Anterior cingulate cortex (tissue), 58 donors: ENCODE measurements at places on chromosomes 4 and X.

DNA sequence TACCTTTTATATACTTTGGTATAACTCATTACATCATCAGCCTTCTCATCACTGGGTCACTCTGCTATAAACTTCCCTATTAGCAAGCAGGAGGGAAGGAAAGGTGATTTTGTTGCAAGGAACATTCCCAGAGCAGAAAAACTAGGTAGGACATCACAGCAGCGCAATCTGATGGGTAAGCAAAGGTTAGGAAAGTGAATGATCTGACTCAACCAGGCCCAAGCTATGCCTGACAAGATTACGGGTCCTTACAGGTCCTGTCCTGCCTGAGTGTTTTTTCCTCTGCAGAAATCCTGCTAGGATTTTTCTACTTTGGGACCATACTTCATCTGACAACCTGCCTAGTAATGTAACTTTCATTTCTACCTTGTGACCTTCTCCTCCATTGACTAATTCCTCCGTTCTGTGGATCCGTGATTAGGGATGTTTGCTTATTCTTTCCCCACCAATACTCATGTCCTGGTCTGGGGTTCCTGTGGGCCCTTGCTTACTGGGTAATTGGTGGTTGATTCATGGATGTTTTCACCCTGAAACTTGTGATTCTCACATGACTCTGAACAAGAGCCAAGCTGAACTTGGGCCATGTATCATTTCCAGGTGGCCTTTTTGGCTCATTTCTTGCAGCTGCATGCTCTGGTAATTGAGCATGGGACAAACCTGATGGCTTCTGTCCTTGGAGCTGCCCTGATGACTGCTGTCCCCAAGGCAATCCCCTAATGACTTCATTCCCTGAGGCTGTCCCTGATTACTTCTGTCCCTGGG, 111.9 kb upstream of the KIT start:
- no peak for DNase-seq

DNA sequence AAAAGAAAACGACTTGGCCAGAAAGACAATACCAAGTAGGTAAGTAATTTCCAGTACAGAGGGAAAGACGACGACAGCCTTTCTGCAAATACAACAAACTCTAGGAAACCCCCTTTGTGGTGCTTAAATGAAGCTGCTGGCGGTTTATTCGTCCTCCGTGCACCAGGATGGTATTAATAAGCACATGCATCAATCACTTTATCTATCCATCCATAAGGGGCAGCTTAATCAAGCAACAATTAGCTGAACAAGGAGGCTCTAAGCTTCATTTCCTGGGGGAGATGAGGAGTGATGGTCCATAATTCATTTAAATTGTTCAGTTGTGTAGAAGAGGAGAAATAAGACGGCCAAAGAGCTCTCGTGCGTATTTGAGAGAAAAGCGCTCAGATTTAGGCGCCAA, 26.2 kb downstream of the IRF2 start:
- DNase-seq = no peak

DNA sequence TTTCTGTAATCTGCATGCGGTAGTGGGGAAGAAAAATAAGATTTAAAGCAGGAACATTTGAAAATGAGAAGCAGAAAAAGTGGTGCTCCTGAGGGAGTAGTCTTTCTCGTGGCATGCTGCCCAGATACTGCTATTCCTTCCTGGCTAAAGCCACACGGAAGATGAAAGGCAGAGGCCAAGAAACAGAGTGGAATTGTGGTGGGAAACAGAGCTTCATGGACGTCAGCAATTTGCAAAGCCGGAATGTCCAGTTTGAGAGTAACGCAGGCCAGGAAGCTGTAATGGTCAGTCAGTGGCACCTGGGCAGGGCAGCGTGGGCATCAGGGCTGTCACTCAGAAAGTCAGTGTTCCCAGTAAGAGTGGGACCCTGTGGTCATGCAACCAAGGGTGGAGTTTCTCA, 63.7 kb upstream of the FMR1 start:
- DNase-seq = no peak

- no peak for DNase-seq
Observed at GRCh38 chrX:12962041-12962504, 12.8 kb upstream of the TMSB4X start.

DNA sequence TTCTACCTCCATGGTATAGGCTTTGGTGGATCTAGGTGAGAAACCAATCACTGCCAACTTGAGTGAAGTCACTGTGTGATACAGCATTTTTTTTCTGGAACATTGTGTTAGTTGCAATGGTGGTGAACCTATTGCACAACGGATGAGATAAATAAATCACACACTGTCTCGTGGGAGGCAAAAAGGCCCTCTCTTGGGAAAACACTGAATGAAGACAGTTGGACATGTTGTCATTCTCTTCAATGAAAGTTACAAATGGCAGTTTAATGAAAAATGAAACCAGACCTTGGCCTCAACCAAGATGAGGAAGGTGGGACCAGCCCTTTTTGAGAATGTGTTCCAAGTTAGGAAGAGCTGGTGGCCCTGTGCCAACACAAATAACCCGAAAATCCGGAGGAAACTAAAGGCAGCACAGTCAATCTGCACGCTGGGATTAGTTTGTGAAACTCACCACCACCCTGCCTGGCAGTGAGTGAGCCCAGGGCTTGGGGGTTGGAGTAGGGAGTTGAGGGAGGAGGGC, 5.4 kb upstream of the ADGRG2 start:
- DNase-seq = no peak

DNA sequence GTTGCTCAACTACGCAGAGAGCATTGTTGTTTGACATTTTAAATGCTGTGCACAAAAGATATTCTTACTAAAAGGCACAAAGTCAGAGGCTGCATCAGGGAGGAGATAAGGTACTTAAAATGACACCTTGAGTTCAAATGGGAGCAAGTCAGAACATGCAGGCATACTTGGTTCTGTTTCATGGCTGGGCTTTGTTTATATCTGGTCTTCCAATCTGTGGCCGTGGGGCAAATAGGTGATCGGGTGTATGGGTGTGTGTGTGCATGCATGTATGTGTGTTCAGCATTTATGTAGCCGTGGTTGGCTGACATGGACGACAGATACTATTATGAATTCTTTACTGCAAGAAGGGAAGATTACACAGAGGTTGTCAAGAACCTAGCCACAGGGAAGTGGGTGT, 106.1 kb downstream of the RASL11B start:
- DNase-seq = no peak

DNA sequence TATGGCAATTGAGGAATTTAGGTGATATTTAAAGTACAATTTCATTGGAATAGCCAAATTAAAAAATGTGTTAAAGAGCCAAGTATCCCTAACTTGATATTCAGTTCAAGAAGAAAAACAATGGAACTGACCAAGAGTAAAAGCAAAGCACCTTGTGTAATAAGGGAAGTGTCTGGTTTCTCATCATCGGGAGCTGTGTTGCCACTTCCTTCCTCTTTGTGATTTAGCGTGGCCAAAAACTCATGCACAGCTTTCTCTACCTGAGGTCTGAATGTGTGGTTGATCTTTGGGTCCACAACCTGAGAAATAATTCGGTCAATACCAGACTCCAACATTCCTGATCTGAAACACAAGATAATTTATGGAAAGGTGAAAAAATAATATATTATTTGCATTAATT, 12.4 kb downstream of the BOD1L1 start:
- DNase-seq = no peak

GRCh38 chr4:184292877-184293276, 75.2 kb upstream of the ENPP6 start:
- no peak for DNase-seq

- DNase-seq = no peak
Observed at GRCh38 chr4:144709159-144709558, 63.2 kb downstream of the HHIP start.

GRCh38 chr4:8185295-8185694, 13.8 kb upstream of the SH3TC1 start:
- no peak for DNase-seq

GRCh38 chr4:25532591-25532990, 123.1 kb upstream of the SLC34A2 start:
- no peak for DNase-seq

DNA sequence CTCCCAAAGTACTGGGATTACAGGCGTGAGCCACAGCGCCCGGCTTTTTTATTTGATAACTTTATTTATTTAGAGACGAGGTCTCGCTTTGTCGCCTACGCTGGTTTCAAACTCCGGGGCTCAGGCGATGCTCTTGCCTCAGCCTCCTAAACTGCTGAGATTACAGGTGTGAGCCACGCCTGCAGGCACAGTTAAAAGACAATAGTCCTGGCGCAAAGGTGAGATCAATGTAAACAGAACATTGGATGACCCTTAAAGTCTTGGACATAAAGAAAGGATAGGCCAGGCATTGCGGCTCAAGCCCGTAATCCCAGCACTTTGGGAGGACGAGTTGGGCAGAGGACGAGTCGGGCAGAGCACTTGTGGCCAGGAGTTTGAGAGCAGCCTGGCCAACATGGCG, 2.8 kb upstream of the TXLNG start:
- no peak for DNase-seq

- DNase-seq = no peak
Observed at GRCh38 chr4:181682367-181683047, 560.7 kb upstream of the TENM3 start.

DNA sequence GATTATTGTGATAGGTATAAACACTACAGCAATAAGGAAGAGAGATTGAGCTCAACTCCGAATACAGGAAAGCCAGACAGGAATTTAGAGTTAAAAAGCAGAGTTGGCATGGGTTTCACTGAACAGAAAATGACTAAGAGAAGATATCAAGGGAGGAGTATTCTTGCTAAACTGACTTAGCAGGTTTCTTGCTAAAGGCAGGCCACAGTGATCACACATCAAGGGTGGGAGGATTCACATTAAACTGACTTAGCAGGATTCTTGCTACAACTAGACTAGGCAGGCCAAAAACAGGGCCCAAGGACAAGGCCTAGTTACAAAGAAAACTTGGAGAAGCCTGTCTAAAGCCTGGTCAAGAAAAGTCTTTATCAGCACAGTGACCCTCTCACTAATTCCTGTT, 195.1 kb downstream of the MAGEB5 start:
- DNase-seq = no peak

- no peak for DNase-seq
Observed at GRCh38 chr4:95077864-95078263, 320.1 kb downstream of the BMPR1B start.

- no peak for DNase-seq
Observed at GRCh38 chr4:185011408-185011807, 6.9 kb upstream of the HELT start.

GRCh38 chr4:77358315-77358928, 201.4 kb downstream of the CCNG2 start:
- no peak for DNase-seq

GRCh38 chrX:96689991-96690390, 5.3 kb downstream of the DIAPH2 start:
- no peak for DNase-seq

DNA sequence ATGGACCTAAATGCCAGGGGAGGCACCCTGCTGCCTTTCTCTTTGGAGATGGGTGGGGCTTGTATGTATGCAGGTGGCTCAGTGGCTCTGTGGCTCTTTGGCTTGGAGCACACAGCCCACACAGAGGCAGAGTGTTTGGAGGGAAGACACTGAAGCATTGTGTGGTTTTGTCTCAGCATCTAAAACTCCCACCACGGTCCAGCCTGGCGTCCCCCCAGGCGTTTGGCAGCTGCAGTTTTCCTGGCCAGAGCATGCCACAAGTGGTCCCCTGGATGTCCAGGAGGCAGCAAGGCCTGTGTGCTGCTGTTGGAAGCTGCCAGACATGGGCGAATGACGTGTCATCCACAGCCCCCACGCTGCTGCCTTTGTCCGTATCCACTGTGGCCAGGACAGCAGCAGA, 32.2 kb upstream of the PSAPL1 start:
- peak; percentile 43 for DNase-seq

GRCh38 chr4:175412161-175412560, 399.9 kb downstream of the GPM6A start:
- no peak for DNase-seq

DNA sequence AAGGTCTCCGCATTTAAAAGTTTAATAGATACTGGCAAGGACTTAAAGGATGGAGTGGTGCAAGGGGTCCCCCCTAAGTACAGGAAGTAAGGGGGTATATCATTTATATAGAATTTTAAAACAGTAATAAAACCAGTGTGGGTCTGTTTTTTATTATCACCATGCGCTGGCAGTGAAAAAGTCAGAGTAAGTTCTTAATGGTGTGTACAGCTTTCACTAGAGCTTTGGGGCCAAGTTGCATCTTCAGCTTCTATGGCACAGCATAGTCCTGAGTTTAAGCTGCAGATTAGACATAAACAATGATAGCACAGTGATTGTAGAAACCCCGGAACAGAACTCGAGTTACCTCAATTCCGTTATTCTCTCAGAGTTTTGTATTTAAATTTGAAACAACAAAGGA, 27.6 kb downstream of the RHOH start:
- DNase-seq = no peak

GRCh38 chr4:183798301-183799253, 106.5 kb upstream of the STOX2 start:
- DNase-seq = no peak

DNA sequence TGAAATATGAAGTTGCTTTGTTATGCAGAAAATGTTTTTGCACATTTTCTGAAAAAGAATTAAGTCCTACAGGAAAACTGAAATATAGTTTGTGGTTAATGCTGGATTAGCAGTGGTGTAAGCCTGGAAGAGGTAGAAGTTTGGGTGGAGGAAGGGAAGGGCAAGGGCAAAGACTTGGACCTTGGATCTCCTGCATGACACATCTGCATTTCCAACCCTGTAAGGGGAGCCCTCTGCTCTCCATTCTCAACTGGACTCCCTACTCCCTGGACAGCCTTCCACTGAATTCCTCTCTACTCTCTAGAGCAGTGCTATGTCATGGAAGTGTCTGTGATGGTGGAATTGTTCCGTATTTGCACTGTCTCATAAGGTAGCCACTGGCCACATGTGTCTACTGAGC, 4.6 kb downstream of the CASP6 start:
- DNase-seq = no peak

GRCh38 chrX:7934026-7934425, 6.8 kb upstream of the PNPLA4 start:
- DNase-seq = no peak

GRCh38 chr4:39682138-39682537, 15.8 kb upstream of the UBE2K start:
- no peak for DNase-seq

GRCh38 chr4:125682730-125683129, 368.0 kb downstream of the FAT4 start:
- DNase-seq = no peak

- no peak for DNase-seq
Observed at GRCh38 chrX:87900320-87900908, 382.8 kb downstream of the KLHL4 start.

GRCh38 chrX:147342197-147342596, 527.7 kb upstream of the CXorf51A start:
- DNase-seq = no peak

- DNase-seq = no peak
Observed at GRCh38 chr4:138010639-138011038, 231.5 kb downstream of the SLC7A11 start.

GRCh38 chr4:186132577-186133242, 28.2 kb downstream of the FAM149A start:
- no peak for DNase-seq

GRCh38 chr4:158282252-158282651, 72.0 kb downstream of the TMEM144 start:
- no peak for DNase-seq

GRCh38 chrX:115236560-115236959, 2.7 kb upstream of the LRCH2 start:
- DNase-seq = no peak
